ENCODE measurements at places on chromosomes 4 and X. TPM values are rescaled to one million over a fixed set of nuclear protein-coding genes. Genes with fewer than 3 reads are reported as not detected.

The CAPN6 gene
- not detected for polyA plus RNA-seq

- DNase-seq: no peak
These were observed 110.6 kb downstream of the MGST2 start for GRCh38 chr4:139776235-139776634.

DNA sequence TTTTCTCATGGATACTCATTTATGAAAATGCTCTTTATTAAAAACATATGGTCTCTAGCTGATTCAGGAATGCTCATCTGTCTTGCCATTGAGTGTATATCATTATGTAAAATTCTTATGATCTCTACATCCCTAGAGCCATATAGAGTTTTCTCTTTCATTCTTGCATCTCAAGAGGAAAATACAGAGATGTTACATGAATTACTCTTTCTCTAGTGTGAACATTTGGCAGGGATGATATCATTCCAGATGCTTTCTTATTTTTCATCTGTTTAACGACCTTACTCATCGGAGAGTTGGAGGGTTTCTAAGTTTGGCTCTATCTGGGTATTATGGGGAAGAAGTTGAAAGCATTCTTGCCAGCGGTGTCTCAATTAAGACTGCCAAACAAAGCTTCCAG is 202.9 kb upstream of the SLC7A11 start:
- no peak for DNase-seq

GRCh38 chrX:6448003-6448402 is 86.9 kb downstream of the VCX3A start:
- DNase-seq: no peak

DNA sequence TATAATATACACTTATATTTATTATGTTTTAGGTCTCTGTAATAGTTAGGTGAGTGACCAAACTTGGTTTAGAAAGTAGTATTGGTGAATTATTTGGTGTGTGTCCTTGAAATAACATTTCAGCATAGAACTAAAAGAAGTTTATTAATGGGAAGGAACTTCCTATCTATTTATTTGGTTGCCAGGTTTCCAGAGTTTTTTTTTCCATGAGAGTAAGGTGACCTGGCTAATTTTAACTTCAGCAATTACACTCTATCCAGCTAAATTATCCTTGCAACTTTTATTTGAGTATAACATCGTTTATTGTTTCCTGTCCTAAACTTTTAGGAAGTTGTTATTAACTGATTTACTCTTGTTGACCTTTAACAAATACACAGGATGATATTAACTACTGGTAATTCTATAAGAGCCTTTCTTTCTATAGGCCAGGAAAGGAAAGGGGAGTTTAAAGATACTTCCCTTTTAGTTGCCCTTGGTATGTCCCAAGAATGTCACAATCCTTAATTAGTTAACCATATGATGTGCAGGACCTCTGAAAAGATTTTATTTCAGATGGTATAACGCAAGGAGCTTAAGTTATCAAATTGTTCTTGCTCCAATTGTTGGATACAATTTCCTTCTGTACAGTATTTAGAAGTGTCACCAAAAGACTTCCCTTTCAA is 18.9 kb downstream of the PRDM8 start:
- DNase-seq: no peak

GRCh38 chr4:173025131-173025530 is 143.5 kb upstream of the GALNT7 start:
- no peak for DNase-seq

DNA sequence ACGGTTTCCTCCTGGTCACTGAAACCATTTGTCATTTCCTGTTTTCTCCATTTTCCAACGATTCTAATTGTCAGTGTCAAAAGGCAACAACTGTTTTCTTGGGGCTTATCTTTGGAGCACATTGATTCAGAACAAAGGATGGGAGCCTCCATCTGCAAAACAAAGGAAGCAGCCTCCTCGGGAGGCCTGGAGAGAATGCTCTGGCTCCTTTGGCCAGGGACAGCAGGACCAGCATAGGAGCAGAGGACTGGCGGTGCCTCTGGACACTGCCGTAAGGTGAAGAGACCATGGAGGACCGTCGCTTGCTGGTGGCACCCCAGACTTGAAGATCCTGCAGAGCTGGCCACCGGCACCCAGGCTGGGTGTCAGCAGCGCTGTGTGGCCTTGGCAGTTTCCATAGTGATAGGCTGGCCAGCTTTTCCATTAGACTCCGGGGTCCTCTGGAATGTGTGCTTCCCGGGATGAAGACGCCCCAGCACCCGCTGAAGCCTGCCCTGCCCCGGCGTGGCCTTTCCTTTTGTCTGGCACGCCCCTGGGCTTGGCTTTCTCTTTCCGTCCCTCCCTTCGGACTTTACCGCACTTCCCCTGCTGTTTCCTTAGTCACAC is 61.1 kb upstream of the MTM1 start:
- DNase-seq: no peak

Data from naive thymus-derived CD8-positive, alpha-beta T cell (primary cell).